ENCODE measurements at places on chromosomes 2 and 18. TPM values are rescaled to one million over a fixed set of nuclear protein-coding genes. Genes with fewer than 3 reads are reported as not detected.

MTX2 gene
- total RNA-seq: 16.8 TPM

ERMN gene
- not detected for total RNA-seq

GAL3ST2 gene
- total RNA-seq: 0.43 TPM

RGPD8 gene
- total RNA-seq: 12.6 TPM

RBKS gene
- total RNA-seq: 1.3 TPM

- DNase-seq: peak; percentile 62
These were observed 8.6 kb upstream of the RNF152 start for GRCh38 chr18:61901323-61901986.

DNA sequence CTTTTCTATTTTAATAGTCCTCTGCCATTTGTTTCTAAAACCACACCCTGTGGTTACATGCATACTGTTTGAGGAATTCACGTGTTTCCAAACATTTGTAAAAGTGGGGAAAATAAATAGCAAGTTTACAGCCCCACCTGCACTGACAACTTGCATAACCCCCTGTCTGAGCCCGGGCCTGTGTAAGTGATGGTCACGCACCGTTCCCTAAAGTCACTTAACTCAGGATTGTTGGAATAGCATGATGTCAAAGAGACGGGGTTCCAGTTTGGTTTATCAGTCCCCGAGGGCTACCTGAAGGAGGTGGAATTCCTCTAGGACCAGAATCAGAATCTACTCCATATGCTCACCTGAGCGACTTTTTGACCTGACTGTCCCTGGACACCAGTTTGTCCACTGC is 30.5 kb downstream of the ACKR3 start:
- DNase-seq: no peak

DNA sequence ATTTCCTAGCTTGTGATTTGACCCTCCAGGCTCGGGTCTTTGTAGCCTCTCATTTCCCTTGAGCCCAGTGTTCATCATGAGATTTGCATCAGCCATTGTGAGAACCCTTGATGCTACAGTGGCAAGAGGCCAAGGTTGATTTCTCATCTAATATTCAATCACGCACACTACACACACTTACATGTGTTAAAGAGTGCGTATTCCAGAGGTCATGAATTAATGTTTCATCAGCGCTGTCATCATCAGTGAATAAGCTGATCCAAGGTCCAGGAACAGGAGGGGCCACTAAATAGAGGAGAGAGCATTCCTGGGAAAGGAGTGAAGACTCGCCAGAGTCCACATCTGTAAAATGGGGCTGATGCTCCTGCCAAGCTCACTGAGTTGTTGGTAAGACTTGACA is 276.1 kb upstream of the SIX2 start:
- no peak for DNase-seq

DNA sequence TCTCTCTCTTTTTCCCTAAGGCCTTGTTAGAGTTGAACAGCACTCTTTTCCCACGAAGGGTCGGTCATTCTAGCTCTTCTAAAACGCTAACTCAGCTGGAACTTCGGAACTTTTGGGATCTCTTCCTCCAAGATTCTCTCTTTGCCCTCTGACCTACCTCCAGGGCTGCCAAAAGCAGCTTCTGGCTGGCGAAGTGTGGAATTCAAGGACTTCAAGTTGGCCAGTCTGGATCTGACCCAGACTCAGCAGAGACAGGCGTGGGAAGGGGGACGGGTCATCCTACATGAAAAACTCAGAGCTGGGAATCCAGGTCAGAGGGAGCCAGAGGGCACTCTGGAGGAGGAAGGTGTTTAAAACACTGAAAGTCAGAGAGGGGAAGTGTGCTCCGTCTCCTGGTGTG is 305.5 kb upstream of the HDAC4 start:
- DNase-seq: no peak

GRCh38 chr2:75562513-75562864 is 1.8 kb upstream of the EVA1A start:
- no peak for DNase-seq

GRCh38 chr2:40434731-40435271 is 17.1 kb downstream of the SLC8A1 start:
- DNase-seq: peak; percentile 74

- DNase-seq: no peak
These were observed 77.0 kb upstream of the SMIM21 start for GRCh38 chr18:75504469-75504868.

DNA sequence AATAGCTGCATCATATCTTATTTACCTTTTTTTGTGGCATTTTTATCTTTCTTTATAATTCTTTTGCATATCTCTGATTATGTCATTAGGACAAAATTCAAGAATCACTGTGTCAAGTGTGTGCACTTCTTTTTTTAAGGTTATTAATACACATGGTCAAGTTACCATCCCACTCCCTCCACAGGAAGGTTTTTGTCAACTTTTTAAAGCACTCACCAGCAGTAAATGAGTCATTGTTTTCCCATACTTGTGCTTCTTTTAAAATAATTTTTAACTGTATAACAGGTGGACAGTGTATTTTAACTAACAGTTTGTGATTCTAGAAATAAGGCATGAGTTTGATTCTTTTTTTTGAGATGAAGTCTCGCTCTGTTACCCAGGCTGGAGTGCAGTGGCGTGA is 45.7 kb upstream of the FAM171B start:
- no peak for DNase-seq

- no peak for DNase-seq
These were observed 180.5 kb upstream of the DTNA start for GRCh38 chr18:34529358-34530335.

GRCh38 chr2:47221946-47222345 is 66.8 kb upstream of the STPG4 start:
- no peak for DNase-seq

- no peak for DNase-seq
These were observed 160.3 kb upstream of the SIX2 start for GRCh38 chr2:45169339-45170190.

DNA sequence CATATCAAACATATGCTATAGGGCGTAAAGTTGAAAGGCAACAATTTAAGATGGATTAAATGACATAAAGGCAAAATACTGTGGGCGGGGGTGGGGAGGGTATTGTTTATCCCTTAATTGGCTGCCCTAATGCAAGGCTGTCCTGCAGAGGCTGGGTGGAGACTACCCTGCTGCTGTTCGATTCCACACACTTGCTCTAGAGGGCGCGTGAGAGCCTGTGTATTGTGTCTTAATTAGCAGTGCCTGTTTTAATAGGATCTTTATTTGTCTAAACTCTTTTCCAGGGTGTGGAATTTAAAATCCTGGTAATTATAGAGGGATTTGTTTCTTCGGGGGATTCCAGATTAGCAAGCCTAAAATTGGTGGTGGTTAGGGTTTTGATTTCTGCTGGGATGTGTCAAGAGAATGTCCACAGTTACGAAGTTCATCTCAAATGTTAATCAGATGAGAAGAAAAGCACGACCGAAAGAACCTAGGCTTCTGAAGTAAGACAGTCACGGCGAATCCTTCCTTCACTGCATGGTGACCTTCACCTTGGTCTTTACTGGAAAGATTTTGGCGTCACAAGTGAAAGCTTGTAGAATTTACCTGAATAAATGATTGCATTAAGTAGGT is 103.5 kb upstream of the MAP3K20 start:
- DNase-seq: peak; percentile 55

DNA sequence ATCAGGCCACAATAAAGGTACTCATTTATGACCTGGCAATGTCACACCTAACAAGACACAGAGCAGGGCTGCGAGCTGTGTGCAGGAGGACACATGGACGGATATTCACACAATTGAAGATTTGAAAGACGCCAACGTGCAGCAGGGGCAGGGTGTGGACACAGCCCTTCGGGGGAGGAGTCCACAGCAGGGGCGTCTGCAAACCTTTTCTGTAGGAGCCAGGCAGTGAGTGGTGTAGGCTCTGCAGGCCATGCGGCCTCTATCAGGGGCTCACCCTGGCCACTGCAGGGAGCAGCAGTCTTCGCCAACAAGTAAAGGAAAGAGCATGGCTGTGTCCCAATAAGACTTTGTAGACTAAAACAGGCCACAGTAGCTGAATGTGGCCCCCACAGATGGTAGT is 125.7 kb upstream of the SNTG2 start:
- no peak for DNase-seq

DNA sequence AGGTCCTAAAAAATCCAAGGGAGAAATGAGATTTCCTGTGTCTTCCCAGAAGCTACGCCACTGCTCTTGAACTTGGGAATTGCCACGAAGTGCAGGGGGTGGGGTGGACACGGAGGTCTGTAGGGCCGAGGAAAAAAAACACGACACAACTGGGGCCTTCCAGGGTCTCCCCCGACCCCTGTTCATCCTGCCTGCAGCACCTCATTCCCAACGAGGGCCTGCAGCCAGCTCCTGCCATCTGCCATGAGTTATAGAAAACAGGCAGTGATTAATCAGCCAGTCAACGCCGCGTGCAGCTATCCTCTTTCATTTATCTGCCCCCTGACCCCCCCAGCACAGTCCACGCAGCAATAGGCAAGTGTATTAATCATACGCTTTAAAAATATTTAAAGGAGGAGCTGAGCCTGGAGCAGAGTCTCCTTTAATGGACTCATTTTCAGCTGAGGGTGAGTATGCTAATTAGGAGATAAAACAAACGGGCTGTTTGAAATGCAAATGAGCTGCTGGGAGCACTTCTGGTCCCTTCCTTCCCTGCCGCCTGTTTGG is 209.9 kb downstream of the TFCP2L1 start:
- peak; percentile 92 for DNase-seq

- DNase-seq: peak; percentile 47
These were observed 970 bp upstream of the ADCYAP1 start for GRCh38 chr18:903701-904100.

GRCh38 chr2:16044946-16045456 is 104.7 kb downstream of the MYCN start:
- no peak for DNase-seq

All from fibroblast of villous mesenchyme (primary cell).